ENCODE measurements at places on chromosomes 12 and 14.

- DNase-seq = no peak
Measured at GRCh38 chr14:89466944-89467343, 49.9 kb upstream of the FOXN3 start.

GRCh38 chr14:104746071-104746545, 6.8 kb upstream of the SIVA1 start:
- no peak for DNase-seq

DNA sequence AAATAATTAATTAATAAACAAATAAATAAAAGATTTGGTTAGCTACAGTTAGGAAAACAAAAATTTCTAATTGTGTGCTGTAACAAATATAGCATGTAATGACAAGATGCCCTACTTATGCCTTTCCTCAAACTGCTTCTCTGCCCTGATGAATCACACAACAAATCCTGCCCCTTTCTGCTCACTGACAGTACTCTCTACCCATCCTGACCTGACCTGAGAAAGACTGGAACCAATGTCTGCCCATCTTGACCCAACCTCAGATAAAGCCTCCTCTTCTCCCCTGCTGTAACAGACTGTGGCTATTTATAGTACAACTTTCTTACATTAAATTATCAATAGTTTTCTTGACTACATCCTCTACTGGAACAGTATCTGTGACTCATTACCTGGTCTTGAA, 43.7 kb downstream of the PPP1R13B start:
- DNase-seq = no peak

DNA sequence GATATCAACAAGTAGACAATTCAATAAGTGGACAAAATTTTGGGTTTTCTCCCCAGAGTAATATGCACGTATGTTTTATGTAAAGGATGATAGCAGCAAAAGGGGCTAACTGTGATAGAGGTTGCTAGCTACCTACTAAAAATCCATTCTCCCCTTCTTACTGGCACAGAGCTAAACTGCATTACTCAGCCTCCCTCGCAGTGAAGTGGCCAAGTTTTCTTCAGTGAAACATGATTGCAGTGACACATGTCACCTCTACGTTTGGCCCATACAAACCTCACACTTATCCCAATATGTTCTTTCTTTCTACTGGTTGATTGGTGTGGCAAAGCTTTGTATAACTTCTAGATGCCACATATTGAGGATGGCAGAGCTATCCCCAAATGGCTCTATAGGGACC, 34.3 kb downstream of the GPR65 start:
- no peak for DNase-seq

DNA sequence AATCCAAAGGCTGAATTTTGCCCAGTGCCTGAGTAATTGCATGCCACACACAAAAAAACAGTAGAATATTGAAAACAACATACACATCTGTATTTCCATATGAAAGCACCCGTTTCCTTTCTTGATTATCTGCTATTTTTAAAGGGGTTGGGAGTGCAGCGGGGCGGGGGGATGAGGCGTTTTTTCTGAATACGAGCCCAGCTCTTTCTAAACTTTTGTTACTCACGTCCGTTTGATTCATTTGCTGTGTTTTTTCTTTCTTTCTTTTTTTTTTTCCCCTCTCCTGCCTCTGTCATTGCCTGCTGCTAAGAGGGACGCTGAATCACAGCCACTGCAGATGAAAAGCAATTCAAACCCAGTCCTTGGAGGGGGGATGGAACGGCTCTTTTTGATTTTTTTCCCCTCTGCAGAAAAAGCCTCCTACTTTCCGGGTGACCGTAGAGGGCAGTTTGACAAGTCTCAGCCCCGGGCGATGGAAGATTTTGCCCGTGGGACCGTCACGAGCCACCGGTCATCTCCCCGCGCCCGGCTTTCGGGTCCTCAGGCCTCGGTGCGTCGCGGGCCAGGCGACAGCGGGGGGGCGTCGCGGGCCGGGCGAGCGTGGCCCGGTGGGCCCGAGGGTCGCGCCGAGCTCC, 572 bp upstream of the RASSF8 start:
- DNase-seq = peak; percentile 50

GRCh38 chr12:116156614-116157013, 120.9 kb downstream of the MED13L start:
- no peak for DNase-seq

DNA sequence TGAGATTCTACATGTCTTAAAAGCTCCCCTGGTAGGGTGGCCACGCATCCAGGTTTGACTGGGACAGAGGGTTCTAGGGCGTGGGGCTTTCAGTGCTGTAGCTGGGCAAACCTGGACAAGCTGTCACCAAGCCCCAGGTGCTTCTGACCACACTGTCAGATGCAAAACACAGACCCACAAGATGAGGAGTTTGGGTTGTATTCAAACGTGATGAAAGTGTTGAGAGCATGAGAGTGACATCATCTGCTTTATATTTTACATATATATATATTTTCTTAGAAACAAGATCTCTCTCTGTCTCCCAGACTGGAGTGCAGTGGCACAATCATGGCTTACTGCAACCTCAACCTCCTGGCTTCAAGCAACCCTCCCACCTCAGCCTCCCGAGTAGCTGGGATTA, 210.1 kb downstream of the DPF3 start:
- no peak for DNase-seq

GRCh38 chr12:104072099-104072498, 7.8 kb downstream of the HCFC2 start:
- no peak for DNase-seq

DNA sequence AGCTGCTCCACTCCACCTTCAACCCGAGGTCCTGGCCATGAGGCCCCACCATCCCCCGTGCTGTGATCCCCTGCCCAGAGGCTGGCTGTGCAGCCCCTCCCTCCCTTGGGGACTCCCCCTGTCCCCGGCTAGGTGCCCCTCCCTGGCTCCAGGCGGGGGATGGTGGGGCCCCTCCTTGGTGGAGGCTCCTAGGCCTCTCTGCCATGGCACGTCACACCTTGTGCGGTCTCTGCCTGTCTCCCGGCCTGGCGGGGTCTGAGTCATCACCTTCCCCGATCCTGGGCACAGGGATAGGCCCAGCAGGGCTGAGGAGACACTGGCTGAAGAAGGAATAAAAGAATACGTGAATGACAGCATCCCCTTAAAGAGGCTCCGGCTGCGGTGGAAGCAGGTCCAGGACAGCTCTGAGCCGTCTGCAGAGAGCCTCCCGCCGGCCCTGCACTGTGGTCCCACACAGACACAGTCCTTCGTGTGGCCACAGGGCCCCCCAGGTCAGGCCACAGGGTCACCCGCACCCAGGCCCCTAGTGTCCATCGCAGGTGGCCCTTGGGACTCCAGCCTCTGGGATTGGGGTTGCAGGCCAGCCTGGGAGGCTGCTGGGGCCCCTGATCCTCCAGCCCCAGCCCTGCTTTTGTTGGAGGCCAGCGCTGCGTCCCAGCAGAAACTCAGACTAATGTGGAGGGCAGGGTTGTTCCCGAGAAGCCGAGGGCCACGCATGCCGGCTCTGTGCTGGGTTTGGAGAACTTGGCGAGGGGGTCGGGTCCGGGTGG, 43.6 kb downstream of the KIF26A start:
- DNase-seq = no peak

DNA sequence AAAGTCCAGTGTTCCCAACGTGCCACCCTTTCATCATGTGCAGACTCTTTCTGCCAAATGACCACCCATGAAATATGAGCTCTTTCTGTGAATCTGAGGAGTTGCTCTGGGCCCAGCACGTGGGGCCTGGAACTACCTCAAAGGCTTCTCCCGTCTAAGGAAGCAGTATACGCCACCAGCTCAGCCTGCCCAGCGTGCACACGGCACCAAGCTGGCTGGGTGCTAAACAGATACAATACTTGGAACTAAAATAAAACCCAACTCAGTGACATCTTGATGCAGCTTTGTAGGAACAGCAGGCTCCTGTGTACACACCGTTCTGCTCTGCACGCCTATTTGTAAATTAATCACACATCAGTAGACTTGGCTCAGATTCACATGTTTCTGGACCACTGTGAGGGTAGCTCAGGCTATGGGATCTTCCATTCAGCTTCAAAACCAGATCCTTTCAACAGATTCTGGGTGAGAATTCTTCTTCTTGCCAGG, 74.8 kb downstream of the ARL6IP4 start:
- DNase-seq = no peak

DNA sequence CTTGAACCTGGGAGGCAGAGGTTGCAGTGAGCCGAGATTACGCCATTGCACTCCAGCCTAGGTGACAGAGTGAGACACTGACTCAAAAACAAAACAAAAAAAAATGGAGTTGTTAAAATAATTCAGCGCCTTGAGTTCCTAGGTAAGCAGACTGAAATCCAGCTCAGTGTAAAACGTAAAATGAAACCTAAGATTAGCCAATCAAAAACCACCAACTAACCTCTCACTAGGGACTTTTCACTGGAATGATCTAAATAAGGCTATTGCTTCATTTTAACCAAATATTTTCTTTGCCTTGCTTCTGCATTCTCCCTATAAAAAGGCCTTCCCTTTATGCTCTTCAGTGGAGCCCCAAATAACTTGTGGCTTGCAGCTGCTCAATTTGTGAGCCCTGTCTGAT, 91.6 kb upstream of the HIF1A start:
- DNase-seq = no peak

GRCh38 chr12:43872396-43872795, 36.5 kb downstream of the TMEM117 start:
- no peak for DNase-seq

GRCh38 chr12:115000038-115000437, 316.1 kb upstream of the TBX3 start:
- DNase-seq = no peak

- DNase-seq = no peak
Measured at GRCh38 chr12:47835006-47835830, 15.5 kb upstream of the HDAC7 start.

- DNase-seq = no peak
Measured at GRCh38 chr12:111398530-111398929, 7.2 kb upstream of the SH2B3 start.

DNA sequence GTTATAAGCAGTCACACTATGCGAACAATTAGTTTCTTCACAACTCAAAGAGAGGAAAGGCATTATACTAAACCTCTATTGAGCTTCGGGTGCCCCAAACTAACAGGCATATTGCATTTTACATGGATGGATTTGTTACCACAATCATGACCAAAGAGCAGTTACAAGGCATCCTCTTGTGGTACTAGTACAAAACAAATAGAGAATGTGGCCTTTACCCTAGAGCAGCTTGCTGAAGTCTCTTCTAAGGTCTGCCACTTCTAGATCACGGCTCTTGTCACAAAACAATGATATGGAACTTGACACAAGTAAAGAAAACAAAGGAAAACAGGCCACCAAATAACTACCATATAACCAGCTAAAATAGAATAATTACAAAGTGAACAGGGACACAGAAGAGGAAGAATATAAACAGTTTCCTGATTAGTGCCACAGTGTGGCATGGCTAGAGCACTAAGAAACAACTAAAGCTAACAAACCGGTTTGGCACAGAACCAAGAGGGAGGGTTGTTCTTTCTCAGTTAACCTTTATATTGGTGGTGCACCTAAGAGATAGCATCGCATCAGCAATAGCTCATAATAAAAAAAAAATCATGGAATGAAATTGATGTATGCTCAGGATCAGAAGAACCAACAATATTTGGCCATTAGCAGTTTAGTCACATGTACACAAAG, 209.7 kb upstream of the ATP2B1 start:
- DNase-seq = no peak

- DNase-seq = no peak
Measured at GRCh38 chr12:108403952-108404351, 64.8 kb upstream of the CMKLR1 start.

- no peak for DNase-seq
Measured at GRCh38 chr12:26786865-26787514, 46.0 kb downstream of the ITPR2 start.

GRCh38 chr12:131087302-131087818, 133.7 kb downstream of the ADGRD1 start:
- no peak for DNase-seq

DNA sequence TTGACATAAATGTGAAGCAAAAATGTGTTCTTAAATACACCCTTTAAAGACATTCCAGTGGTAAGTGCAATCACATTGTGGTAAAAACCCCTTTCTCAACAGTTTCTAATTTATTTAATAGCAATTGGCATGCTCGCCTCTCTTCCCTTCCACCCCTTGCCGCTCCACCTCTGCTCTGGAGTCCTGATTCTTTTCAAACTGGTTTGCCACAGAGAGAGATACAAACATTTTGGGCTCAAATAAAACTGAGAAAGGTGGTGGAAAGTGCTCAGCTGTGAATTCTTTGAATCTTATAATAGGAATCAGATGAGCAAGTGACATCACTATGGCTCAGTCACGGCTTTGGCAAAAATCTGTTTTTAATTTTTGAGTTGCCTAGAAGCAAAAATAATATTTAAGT, 993.9 kb downstream of the GALC start:
- DNase-seq = no peak

- no peak for DNase-seq
Measured at GRCh38 chr12:39807043-39807442, 187.4 kb upstream of the ABCD2 start.

- DNase-seq = no peak
Measured at GRCh38 chr12:6792522-6793201, 3.3 kb downstream of the CD4 start.

DNA sequence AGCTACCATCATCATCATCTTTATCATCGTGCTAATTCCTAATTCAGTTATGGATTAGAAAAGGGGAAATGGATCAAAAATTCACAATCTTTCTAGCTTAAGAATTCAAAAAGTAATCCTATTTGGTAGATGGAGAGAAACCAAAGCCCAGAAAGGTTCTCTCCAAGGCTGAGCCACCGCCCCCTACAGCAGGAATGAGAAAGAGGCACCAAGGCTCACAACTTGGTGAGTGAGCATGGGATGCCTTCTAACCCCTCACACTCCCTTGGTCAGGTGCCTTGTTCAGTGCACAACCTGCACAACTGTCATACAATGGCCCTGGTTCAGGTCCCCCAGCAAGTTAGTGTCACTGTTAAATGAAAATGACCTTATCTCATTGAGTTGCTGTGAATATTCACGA, 171.5 kb downstream of the ANO2 start:
- DNase-seq = no peak

- peak; percentile 80 for DNase-seq
Measured at GRCh38 chr12:110109037-110109836, 14.9 kb upstream of the IFT81 start.

GRCh38 chr12:30138483-30138882, 354.7 kb upstream of the TMTC1 start:
- DNase-seq = no peak

GRCh38 chr12:102880783-102881182, 36.3 kb downstream of the PAH start:
- no peak for DNase-seq

- no peak for DNase-seq
Measured at GRCh38 chr14:65257425-65257824, 155.1 kb upstream of the FUT8 start.

- no peak for DNase-seq
Measured at GRCh38 chr14:32623300-32624093, 294.4 kb downstream of the AKAP6 start.

DNA sequence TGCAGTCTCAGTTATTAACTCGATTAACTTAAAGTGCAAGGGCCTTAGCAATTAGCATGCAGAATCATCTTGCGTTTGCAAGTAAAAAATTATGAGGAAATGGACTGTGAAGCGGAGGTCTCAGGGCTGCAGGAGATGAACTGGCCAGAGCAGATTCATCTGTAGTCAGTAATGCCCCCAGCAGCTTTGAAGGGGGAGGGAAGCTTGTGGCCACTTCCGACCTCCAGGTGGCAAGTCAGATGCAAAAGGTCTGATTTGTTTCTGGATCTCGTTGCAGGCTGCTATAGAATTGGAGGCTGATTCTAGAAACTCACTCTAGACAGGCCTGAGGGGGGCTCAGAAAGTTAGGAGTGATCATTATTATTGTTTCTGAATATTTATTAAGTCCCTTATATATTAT, 107.4 kb upstream of the RGS6 start:
- DNase-seq = no peak

Measured in right lung (tissue), 10 donors.